8988T (cell line): ENCODE measurements at places on chromosomes 7 and 10.
A peak's percentile ranks its signal among the peaks of the same experiment; 100 is the strongest.

- DNase-seq = no peak
Measured at GRCh38 chr7:34067005-34067778, 161.9 kb downstream of the BMPER start.

DNA sequence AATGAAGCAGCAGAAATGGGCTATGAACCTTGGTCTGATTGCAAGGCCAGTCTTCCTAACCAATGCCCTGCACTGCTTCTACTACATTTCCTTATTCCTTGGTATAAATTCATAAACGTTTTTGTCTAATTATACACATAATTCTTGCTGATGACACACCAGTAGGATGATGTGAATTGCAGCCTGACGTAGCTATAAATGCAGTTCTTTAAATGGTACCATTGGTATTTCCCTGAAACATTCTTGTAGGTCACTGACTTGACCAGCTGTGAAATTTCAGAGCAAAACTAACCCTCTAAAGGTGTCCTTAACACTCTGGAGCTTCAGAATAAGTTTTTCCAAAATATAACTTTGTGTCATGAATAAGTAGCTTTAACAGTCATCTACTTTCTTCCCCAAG is 50.8 kb downstream of the IFIT5 start:
- DNase-seq = no peak

GRCh38 chr10:43843321-43844101 is 194.8 kb upstream of the ZNF32 start:
- DNase-seq = no peak

DNA sequence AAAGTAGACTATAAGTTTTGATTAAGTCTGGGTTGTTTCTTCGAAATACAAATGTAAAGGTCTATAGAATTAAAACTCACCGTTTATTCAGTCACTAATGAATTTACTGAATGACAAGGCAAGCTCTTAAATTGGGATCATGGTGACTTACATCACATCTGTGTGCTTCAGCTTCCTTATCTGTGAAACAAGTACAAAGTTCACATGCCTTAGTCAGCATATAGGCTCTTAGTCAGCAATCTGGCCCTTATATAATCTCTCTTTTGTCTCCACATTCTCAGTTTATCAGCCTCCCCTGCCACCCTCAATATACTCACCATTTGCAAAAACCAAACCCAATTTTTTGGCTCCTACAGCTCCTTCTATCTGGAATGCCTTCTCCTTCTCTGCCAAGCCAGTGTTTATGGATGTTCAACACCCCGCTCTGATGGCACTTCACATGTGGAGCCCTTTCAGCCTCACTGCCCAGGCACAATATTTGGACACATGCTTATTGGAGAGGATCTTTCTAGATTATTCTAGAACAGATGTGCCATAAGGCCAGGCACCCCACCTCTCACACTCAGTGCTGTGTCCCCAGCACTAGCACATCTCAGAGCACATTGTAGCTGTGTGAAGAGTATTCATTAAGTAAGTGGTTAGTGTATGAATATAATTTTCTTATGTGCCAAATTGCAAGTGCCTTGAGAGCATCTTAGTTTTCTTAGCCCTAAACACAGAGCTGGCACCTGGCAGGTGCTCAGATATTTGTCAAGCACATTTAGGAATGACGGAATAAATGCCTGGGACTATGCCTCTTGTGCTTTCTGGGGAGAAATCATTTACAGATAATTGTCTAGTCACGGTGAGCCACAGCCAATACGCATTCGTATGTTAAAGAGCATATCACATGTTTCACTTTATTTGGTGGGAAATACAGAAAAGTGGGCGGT is 9.8 kb upstream of the LAMB1 start:
- DNase-seq = no peak

GRCh38 chr10:43197834-43198681 is 59.8 kb downstream of the CSGALNACT2 start:
- DNase-seq = peak; percentile 85

GRCh38 chr7:93894966-93895640 is 4.5 kb upstream of the TFPI2 start:
- no peak for DNase-seq

DNA sequence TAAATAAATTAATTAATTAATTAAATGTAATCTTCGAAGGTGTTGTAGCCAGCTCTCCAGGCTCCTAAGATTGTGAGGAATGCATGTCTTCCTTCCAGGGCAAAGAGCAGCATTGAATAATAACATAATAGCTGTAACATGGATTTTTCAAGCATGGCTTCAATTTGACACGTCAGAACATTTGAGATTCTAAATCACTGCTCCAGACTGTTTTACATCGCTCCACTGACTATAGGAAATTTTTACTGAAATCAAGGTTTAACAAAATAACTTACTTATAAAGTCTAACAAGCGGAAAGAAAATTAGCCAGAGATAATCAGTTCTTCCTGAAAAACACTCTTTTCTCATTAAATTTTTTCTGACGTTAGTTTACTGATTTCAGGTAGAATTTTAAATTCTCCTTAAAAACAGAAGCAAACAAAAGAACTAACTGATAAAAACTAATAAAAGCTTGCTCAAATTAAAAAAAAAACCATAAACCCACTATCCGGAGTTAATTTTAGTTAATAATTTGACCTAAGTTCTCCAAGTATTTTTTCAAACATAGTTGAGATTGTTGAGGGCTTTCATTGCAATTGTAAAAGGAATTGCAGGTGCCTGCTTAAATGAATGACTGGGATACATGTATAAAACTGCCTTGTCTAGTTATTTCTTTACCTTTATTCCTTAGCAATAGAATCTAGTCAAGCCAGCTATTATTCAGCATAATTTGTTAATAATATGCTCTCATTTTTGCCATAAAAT is 51.2 kb upstream of the SGCE start:
- DNase-seq = no peak

DNA sequence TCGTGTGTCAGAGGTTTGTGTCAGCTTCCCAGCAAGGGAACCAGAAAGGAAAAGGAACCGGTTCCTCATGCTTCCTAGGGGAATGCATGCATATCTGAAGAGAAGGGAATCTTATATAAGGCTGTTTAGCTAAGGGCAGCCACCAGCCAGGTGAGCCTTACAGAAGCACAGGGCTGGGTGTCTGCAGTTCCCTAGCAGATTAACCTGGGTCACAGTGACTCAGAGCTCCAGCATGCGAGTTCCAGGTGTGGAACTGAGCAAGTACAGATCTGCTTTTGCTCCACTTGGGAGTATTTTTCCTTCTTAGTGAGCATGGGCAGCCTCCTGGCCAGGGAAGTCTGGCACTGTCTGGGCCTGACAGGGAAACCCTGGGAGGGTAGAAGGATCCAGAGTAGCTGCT is 957 bp upstream of the ANKRD2 start:
- no peak for DNase-seq

DNA sequence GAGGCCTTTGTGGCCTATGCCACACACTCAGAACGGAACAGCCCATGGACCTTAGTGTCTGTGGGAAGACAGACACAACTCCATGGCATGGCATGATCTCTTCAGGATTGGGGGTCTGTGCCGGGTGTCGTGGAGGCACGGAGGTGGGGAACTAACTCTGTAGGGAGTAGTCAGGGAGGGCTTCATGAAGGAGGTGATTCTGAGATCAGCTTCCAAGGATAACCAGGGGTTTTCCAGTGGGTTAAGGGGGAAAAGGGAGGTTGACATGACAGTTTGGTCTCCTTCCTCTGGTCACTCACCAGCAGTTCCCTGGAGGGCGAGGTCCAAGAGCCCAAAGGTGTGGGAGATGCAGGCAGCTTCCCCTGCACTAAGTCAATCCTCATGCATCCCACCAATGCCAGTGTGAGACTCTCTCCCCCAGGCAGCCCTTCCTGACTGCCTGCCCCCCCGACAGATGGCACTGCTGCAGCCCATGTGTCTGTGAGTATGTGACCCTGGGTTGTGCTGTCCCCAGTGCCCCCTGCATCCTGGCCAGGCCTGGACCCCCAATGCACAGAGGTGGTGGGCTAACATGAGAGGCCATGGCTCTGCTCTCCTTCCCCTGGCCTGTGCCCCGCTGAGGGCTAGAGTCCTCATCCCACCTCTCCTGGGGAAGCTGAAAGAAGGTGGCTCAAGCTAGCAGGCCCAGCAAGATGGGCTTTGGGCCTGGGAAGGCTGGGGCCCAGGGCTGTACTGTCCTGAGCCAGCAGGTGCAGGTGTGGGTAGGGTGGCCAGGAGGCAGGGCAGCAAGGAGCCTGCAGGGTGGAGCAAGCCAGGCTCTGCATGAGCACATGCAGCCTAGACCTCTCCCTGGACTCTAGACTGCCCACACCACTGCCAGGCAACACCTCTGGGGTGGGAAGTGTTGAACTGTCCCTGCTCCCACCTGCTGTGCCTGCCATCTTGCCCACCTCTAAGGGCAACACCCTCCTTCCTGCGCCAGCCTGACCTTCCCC is 39.7 kb downstream of the RASGEF1A start:
- DNase-seq = peak; percentile 10

GRCh38 chr10:111707076-111707475 is 476.5 kb downstream of the GPAM start:
- no peak for DNase-seq

DNA sequence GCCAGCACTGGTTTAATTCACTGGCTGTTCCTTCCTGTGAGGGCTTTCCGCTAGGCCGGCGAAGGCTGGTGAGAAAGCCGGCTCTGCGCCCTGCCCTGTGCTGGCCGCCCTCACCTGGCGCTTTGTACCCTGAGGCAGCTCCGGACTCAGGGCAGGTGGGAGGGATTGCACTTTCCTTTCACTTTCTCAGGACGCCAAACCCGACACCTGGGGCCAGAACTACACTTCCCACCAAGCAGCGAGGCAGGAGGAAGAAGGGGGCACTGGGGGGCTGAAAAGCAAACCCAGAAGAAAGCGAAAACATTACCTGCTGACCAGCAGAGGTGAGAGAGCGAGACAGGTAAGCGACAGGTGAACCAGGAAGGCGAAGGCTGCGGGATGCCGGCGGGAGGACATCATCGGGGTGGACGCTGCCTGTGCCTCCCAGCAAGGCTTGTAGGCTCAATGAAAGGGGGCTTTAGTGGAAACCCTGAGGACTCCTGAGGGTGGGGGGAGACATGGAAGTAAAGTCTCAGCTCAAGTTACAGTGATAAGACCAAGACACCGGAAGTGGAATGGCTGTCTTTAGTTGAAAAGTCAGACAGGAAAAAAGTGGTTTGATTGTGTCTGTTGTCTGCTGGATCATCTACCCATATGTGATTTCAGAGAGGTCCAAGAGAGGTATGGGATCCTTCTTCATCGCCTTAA is at the start of gene RAB19:
Gene RAB19, plus strand, starts transcription at position 181 of the 687 bp plus-strand sequence. CDS start 3,589 bp downstream, outside the sequence.
- no peak for DNase-seq

DNA sequence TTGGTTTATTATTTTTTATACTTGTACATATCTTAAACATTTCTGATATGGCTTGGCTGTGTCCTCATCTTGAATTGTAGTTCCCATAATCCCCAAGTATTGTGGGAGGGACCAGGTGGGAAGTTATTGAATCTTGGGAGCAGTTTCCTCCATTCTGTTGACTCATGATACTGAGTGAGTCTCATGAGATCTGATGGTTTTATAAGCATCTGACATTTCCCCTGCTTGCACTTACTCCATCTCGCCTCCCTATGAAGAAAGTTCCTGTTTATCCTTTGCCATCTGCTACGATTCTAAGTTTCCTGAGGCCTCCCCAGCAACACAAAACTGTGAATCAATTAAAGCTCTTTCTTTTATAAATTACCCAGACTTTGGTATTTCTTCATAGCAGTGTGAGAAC is 207.7 kb downstream of the TPK1 start:
- no peak for DNase-seq

DNA sequence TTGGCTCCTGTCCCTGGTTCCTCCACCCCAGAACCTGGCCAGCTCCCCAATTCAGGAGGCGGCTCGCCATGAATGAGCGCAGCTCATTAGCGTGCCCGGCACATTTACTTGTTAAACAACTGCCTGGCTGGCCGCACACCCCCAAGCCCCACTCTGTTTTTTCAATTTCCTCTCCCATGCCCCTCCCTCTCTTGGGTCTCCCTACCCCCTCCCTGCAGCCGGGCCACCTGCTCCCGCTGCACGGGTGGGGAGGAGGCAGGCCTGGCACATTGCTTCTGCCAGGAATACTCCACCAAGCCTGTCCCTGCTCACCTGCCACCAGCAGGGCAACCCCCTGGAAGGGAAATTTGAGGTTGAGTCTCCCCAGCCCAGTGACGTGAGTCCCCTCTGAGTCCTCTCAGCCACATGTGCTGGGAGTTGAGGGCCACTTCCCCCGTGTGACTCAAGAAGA is 2.5 kb upstream of the SLIT1 start:
- DNase-seq = no peak

DNA sequence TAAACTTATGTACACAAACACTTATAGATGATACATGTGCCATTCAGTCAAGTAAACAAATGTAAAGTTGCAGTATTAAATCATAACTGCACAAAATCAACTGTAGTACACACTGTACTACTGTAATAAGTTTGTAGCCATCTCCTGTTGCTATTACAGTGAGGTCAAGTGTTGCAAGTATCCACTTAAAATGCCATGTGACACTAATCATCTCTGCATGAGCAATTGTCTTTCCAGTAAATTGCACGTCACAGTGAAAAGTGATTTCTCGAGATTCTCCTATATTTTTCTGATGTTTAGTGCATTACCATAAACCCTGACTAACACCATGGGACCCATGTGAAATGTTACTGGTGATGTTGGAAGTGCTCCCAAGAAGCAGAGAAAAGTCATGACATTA is 293.3 kb upstream of the SP4 start:
- DNase-seq = no peak

DNA sequence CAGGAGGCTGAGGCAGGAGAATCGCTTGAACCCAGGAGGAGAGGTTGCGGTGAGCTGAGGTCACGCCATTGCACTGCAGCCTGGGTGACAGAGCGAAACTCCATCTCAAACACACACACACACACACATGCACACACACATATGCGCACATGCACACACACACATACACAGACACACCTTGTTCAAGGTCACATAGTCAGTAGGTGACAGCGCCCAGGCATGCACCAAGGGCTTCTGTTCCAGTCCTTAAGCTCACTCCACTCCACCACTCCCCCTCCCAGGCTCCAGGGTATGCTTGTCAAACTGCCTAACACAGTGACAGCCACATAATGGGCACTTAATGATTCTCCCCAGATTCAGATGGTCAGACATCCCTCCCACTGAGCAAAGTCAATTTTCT is 37.0 kb downstream of the KCNMA1 start:
- no peak for DNase-seq

- no peak for DNase-seq
Measured at GRCh38 chr10:78905957-78906308, 162.8 kb upstream of the ZMIZ1 start.

GRCh38 chr7:10412422-10413019 is 561.2 kb upstream of the PHF14 start:
- no peak for DNase-seq

DNA sequence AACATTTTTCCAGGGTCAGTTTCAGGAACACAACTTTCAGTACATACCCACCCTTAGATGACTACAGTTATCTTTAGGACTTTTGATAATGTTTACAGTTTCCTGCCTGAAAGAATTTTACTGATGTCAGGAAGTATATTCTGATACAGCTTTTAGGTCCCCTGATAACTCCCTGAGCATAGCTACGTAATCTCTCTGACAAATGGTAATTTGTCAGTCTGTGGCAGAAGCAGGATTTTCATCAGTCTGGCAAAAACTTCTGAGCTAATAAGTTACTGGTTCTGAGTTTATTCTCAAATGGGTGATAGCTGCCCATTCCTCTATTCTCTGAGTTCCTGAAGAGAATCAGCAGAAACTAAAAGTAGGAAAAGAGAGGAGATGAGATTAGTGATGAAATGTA is 270.1 kb upstream of the MTPN start:
- no peak for DNase-seq

- DNase-seq = no peak
Measured at GRCh38 chr10:18044976-18045720, 93.4 kb downstream of the SLC39A12 start.

GRCh38 chr10:91163869-91164474 is 56.5 kb upstream of the PCGF5 start:
- peak; percentile 41 for DNase-seq

- DNase-seq = no peak
Measured at GRCh38 chr10:44938956-44939355, 20.6 kb upstream of the RASSF4 start.
